ENCODE measurements at places on chromosomes 11 and 22.

DNA sequence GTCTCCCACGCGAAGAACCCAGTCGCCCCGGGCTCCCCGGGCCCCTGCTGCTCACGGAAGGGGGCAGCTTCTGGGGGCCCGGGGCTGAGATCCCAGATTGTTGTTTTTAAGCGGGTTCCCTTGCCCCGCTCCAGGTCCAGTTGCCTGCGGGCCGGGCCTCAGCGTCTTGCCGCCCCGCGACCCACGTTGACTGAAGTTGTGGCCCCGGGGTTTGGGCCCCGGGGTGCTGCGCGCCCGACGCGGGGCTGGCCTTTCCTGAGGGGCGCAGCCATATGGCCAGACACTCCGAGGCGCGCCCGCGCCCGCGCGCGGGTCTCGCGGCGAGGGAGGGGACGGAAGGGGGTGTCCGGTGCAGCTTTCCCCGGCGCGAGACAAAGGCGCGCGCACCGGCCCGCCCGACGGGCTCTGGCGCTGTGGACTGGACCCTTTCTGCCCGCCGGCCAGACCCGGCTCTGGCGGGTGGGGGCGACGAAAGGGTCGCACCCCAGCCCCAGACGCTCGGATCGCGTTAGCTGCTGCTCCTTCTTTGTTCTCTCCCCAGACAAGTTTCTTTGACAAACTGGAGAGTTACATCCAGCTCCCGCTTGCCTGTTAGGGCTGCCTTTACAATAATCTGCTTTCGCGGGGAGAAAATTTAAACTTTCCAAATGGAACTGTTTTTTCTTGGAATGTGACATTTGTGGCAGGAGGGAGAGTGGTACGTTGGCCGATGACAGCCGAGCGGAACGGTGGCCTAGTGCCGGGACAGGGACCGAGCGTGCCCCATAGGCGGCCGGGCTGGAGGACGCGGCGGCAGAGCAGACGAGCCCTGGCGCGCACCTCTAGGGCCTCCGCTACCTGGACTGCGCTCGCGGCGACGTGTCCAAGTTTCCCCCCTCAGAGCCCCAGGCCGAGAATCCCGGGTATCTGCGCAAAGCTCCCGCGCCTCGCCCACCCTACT lies 716 bp downstream of the AMOTL1 start:
- DNase-seq, result no peak

DNA sequence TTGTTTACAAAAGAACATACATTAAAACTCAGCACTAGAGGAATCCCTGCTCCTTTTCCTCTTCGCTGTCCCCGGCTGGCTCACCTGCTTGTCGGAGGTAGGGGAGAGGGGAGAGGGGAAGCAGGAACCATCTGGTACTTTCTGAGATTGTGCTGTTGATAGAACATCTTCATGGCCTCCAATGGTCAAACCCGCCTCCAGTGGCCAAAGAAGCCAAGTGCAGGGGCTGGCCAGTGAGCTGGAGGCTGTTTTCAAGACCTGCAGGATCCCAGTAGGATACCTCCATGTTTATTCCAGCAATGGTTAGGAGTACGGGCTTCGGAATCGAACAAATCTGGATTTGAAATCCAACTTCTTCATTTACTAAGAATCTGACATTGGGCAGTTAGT lies 92.6 kb downstream of the PKNOX2 start:
- DNase-seq, result no peak

DNA sequence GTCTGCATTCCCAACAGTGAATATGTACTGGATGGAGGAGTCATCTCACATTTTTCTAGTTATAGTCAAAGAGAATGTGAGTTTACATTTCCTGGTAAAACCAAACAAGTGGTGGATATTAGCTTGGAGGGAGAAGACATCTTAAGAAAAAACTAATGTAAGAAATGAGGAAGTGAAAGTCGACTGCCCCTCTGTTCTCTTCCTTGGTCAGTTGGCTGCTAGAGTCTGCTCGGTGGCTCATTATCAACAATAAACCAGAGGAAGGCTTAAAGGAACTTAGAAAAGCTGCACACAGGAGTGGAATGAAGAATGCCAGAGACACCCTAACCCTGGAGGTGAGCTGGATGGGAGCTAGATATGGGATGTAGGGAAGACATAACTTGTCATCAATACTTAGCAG lies 5.8 kb downstream of the SLC22A9 start:
- no peak for DNase-seq

DNA sequence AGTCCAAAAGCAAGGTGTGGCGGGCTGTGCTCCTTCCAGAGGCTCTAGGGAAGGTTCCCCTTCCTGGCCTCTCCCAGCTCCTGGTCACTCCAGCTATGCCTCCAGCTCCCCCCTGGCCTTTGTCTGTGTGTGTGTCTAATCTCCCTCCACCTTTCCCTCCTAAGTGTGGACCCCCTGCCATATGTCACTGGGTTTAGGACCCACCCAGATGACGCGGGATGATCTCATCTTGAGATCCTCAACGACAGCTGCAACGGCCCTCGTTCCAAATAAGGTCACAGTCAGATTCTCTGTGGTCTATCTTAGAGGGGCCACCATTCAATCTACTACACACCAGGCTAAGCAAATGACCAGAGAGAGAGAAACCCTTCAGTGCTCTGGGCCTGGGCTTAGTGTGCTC lies 107.9 kb downstream of the ARHGAP8 start:
- DNase-seq, result no peak

DNA sequence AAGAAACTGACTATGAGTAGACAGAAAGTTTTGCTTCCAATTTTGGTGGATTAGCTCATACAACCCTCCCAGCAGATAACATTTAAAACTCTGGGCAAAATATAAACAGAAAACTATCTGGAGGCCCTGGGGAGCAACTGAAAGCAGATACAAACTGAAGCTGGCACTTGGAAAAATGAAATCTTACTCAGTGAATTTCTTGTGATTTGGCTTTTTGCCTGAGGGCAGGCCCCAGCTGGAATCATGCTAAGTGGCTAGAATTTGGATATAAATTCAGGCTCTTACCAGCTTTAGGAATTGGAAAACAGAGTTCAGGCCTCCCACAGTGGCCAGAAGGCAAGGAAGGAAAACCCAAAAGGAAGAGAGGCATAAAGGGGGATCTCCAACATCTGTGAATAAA lies 85.8 kb downstream of the EFCAB6 start:
- DNase-seq, result no peak

- peak; percentile 96 for DNase-seq
Observed at GRCh38 chr11:11813288-11813962, 28.3 kb upstream of the USP47 start.

DNA sequence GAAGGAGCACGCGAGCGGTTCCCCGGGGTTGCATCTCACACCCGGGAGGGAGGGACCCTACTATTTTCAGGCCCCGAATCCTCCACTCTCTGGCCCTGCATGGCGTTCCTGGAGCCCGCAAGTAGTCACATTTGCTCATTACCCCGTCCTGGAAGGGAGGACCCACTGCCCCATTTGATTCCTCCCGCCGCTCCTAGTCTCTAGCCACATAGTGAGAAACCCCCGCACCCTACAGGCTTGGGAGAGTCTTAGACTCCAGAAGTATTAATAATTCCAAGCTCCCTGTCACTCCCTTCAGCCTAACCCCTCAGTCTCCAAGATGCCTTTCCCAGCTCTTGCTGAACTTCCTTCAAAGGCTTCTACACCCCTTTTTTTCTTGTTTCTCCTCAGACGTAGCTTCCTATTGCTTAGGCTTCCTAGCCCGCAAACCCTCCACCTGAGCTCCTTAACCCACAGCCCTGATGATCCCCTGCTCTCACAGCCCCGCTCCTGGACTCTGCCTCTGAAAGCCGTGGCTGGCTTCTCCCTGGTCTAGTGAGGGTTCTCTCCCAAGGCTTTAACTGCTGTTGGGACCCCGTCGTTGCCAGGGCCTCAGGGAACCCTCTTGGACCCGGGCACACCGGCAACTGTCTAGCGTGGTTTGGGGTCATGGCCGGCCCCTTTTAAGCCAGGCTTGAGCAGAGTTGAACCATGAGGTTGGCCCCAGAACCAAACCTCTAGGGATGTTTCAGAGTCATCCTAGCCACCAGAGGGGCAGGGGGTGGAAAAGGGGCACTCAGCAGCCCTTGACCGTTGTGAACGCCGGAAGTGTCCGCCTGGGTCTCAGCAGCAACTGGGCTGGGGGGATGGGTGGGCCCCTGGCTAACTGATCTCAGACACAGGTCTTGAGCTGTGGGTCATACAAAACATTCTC lies 862 bp downstream of the GGA1 start:
- no peak for DNase-seq

GRCh38 chr11:75427181-75427580 lies 5.8 kb downstream of the KLHL35 start:
- DNase-seq, result no peak

- no peak for DNase-seq
Observed at GRCh38 chr22:30305906-30306626, 16.8 kb upstream of the CASTOR1 start.

GRCh38 chr11:33347490-33348125 lies 90.4 kb downstream of the HIPK3 start:
- no peak for DNase-seq

DNA sequence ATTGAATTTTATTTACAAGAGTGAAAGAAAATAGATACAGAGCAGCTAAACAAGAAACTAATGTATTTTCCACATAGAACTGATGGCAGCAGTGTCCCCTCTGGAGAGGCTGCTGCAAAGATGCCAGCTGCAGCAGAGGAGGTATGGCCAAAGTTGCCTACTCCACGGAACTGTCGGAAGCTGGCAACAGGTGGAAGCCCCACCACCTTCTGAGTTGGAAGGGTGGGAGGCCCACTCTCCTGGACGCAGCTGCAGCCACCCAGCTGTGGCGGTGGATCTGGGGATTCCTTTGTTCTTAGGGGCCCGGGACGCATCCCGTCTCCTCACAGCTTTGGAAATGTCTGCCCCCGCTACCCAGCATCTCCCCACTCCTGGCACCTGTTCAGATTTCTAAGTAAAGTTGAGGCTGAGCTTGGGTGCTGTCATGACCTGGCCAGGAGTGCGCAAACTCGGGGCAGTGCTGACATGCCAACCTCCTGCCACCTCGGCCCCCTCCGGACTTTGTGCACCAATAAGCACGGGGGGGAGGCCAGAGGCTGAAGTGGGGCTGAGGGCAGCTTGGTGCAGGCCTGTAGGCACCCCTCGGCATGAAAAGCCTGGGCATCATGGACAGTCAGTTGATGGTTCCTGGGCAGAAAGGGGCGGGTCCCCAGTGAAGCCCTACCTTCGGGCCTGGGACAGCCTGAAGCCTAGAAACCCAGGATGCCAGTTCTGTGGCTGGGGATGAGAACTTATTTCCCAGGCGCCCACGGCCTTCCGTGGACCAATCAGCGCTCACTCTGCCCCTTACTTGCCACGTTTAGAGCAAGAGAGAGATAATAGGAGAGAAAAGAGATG lies 1071.4 kb downstream of the JRKL start:
- DNase-seq, result no peak

GRCh38 chr11:70628855-70629844 lies 230.8 kb downstream of the CTTN start:
- no peak for DNase-seq

- no peak for DNase-seq
Observed at GRCh38 chr11:33033493-33033892, 5.9 kb upstream of the TCP11L1 start.

- no peak for DNase-seq
Observed at GRCh38 chr11:67439321-67440228, 2.1 kb upstream of the PTPRCAP start.

- no peak for DNase-seq
Observed at GRCh38 chr11:36564376-36565030, 3.3 kb upstream of the RAG1 start.

GRCh38 chr11:7646866-7647265 lies 26.4 kb downstream of the CYB5R2 start:
- no peak for DNase-seq

DNA sequence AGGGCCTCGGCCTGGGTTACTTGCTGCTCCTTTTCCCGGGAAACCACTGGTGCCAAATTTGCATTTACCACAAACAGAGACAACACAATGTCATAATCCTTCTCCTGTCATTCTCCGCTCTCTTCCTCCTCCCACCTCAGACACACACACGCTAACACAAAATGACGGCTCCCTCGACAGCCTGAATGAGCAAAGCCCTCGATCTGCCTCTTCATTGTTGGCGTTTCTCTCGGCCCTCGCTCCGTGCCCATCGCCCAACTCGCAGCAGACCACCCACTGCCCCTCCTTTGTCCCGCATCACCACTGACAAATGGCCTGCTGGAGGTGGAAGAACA lies 12.5 kb upstream of the TCF20 start:
- no peak for DNase-seq

GRCh38 chr11:103735497-103736032 lies 300.9 kb upstream of the DDI1 start:
- DNase-seq, result no peak

DNA sequence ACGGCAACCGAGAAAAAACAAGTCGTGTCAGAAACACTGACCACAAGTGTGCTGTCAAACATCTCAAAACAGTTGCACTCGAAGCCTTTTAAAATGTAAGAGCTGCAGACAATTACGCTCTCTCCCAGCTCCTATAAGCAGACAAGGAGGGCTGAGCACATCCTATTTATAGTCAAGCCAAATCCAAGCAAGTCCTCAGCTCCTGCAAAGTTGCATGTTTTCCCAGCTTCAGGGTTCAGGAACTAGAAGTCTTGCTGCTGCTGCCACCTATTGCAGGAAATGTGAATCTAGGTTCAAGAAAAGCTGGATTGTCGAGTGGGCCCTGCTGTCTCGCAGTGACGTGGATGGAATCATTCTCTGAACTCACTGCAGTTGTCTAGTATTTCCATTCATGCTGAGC lies 15.5 kb downstream of the EFCAB6 start:
- no peak for DNase-seq

DNA sequence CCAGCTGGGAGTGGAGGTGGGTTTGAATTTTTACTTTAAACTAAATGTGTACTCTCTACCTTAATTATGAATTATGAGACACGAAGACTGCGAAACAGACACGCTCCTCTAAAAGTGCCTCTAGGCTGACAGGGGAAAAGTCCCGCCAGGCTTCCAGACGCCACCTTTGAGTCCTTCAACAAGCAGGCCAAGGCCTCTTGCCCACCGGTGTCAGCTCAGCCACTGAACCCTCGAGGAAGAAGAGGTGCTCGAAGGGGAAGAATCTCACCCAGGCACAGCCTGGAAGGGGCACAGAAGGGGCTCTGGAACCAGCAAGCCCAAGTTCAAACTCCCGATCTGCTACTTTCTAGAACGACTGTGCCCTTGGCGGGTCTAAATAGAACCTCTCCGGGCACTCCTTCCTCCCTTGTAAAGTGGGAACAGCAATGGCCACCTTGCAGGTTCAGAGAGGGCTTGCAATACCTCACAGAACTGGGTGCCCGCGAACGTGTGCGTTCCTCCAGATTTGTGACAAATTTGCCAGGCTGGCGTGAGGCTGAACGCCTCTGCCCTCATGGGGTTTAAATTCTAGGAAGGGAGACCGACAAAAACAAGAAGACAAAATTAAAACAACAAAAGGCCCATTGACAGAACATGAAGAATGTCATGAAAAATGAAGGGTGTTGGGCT lies 158.5 kb upstream of the GRK3 start:
- DNase-seq, result no peak

DNA sequence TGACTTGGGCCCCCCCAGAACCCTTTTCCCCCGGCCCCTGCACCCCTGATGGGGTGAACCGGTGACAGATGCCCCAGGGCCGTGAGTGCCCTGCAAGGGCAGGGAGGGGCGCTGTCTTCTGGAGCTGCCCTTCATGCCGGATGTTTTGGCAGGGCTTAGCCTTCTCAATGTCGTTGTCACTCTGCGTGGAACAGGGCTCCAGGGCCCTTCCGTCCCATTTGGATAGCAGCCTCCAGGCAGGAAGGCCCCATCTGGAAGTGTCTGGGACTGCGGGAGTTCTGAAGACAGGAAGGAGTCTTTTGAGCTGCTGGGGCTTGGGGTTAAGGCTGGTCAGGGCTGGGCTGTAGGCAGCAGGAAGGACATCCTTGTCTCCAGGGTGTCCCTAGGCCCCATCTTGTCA lies 4.6 kb downstream of the FRMD8 start:
- no peak for DNase-seq
